ENCODE measurements at places on chromosomes 7 and 10.

DNA sequence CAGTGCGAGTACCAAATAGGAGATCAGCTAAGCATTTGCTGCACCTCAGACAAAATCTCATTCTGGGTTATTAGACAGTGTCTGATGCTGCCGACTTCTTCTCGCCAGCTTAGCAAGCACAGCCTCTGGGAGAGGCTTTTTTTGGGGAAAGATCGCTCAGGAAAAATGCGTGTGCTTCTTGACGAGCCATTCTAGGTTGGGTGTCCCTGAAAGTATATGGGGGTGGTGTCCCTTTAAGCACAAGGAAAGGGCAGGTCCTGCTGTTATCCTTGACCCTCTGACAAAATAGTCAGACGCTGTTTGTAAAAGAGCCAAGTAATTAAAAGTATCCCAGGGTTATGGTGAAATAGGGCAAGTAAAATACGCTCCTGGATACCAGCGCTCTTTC, 540.1 kb upstream of the FZD8 start:
- no peak for DNase-seq

GRCh38 chr10:77441353-77442166, 196.0 kb downstream of the KCNMA1 start:
- DNase-seq = no peak

- DNase-seq = no peak
These were observed 41.7 kb upstream of the TOMM7 start for GRCh38 chr7:22864301-22864700.

- DNase-seq = no peak
These were observed 19.1 kb downstream of the CEP41 start for GRCh38 chr7:130421684-130422083.

- no peak for DNase-seq
These were observed 67.9 kb upstream of the SMNDC1 start for GRCh38 chr10:110372656-110373055.

DNA sequence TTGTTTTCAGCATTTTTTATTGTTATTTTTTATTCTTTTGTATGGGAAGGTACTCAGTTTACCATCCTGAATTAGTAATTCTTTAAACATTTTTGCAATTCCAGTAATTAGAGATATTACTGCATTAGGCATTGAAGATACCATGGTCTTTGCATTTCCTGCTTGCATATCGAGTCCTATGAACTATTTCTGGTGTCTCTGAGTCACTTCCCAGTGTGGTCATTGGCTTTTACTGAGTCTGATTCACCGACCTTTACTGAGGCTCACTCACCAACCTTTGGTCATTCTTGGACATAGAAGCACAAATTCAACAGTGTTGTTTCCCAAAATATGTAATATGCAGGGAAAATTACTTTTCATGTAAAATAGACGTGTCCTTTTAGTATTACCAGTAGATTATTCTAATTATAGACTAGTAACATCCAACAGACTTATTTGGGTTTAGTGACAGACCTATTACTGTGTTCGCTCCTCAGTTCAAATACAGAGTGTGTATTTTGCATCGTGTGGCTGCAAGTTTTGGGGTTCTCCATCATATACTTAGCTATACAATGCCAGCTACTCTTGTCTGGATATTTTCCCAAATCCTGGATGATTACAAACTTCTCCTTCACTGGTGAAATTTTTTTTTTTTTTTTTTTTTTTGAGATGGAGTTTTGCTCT, 180.7 kb upstream of the PRSS1 start:
- DNase-seq = no peak

GRCh38 chr10:59771162-59771807, 18.0 kb upstream of the MRLN start:
- no peak for DNase-seq

- peak; percentile 24 for DNase-seq
These were observed 1.8 kb downstream of the TSC22D4 start for GRCh38 chr7:100476903-100477870.

GRCh38 chr10:61821153-61821552, 80.3 kb upstream of the ARID5B start:
- DNase-seq = no peak

DNA sequence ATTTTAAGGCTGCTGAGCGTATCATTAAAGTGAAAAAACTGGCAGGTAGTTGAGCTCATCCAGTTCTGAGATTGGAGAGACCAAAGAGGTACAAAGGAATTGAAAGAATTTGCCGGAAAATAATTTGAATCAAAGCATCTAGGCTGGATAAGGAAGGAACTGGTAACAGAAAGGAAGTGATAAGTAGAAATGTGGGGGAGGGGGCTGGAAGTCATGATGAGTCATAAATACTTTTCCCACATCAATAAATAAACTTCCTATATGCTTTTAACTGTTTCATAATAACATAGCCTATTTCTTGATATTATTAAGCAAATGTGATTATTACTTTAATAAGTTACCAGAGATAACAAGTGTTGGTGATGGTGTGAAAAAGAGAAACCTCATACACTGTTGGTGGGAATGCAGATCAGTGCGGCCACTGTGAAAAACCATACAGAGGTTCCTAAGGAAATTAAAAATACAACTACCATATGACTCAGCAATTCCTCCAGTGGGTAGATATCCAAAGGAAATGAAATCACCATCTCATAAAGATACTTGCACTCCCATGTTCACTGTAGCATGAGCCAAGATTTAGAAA, 27.0 kb downstream of the ZNF438 start:
- no peak for DNase-seq

GRCh38 chr7:5681979-5682546, 99.4 kb downstream of the RNF216 start:
- DNase-seq = no peak

- no peak for DNase-seq
These were observed 279.4 kb upstream of the HABP2 start for GRCh38 chr10:113273181-113274163.

GRCh38 chr10:44261710-44262455, 123.0 kb downstream of the CXCL12 start:
- no peak for DNase-seq

- no peak for DNase-seq
These were observed 96.6 kb downstream of the PTPRE start for GRCh38 chr10:128003521-128003920.

DNA sequence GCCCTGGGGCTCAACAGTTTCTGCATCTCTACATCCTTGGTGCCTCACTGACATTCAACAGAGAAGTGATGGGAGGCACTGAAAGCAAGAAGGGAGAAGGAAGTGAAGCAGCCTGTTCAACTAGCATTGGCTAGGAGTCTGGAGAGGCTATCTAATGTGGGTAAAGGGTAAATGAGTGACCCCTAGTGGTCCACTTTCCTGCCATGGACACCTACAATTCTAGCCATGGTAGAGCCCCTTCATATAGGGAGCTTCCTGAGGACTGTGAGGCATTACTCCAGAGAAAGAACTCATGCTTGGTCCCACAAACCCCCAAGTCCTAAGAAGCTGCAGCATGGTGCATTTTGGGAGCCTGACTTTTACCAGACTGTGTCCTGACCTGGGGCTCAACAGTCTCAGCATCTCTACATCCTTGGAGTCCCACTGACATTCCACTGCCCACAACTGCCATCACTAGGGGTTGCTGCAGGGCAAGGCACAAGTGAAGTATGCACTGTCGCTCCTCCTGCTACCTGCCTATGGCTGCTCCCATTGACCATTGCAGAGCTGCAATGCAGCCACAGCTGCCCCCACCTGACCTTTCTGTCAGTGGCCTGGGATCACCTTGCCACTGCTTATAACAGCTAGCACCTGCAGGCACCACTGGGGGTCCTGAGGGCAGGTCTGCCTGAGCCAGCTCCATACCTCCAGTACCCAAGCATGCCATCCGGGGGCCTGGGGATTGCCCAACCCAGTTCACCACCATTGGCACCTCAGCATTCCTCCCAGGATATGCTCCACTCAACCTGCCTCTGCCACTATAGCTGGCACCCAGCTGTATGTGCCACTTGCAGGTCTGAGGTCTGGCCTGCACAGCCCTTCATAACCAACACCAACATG, 44.1 kb upstream of the CDK6 start:
- DNase-seq = no peak

DNA sequence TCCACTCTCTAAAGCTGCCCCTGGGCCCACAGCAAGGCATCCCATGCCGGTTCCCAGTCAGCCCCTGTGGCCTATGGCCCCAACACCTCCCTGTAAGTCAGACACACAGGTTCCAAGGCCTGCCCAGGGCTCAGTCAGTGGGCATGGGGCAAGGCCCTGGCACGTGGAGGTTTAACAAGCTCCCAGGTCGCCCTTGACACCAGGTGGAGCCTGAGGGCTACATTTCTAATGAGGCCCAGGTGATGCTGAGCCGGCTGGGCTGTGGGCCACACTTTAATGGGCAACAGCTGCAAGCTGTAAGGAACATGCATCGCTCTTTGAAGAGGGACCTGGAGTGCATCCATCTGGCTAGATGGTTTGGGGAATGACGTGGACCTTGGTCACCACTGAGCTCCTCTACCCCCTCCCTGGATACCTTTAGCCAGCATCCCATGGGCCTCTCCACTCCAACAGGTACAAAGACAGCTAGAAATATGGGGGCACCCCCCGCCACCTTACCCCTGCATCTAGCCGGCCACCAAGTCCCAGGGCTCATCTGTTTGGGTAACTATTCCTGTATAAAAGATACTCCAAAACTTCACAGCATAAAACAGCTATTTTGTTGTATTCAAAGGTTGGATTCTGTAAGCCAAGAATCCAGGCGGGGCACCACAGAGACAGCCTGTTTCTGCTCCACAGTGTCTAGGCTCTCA, 122.5 kb downstream of the OAT start:
- no peak for DNase-seq

DNA sequence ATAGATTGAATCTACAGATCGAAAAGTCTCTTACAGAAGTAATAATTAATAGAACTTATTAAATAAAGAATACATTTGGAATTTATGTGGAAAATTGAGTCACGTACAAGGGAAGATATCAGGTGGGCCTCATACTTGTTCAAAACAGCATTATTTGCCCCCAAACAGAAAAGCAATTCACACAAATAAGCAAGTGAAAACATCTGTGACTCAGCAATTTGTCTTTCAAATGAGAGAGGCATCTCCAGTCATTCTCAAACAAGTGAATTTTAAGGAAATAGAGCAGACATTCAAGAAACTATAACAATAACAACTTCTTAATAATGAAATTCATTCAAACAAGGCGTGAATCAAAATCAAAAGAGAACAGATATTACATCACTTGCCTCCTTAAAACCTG, 50.1 kb downstream of the SEMA3A start:
- DNase-seq = no peak

DNA sequence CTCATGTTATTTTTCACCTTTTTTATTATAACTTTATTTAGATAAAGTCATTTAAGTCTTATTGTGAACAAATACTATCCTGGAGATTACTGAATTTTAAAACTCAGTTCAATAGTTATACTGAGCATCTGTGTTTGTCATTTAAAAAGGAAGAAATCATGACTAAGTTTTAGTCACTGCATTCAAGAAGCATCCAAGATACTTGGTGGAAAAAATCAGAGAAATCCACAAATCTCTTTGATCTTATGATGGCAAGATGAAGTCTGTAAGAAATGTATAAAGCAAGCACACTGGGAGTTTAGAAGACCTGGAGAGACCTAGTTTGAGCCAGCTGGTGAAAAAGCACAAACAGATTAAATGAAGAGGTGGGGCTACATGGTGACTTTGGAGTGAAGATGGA, 529.8 kb upstream of the IGFBP3 start:
- DNase-seq = no peak

GRCh38 chr10:47266602-47267001, 33.4 kb upstream of the GDF10 start:
- no peak for DNase-seq

DNA sequence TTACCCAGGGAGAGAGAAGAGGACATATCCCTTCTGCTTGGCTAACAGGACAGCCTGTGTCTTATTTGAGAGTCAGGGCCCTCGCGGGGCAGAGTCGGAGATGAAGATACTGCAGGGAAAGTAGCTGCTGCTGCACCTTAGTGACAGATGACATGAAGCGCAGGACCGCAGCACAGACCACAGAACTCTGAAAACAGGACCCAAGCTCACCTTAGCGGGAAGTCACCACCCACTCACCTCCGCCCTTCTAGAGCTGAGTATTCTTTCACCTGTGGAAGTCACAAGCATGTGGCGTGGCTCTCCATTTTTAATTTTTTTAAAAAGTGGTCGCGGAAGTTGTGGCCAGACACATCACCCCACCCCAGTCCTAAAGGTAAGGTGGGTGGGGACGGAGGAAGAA, 191.4 kb downstream of the FAM107B start:
- peak; percentile 94 for DNase-seq

GRCh38 chr7:46610746-46611145, 689.7 kb upstream of the IGFBP3 start:
- no peak for DNase-seq

- no peak for DNase-seq
These were observed 512.9 kb downstream of the ATRNL1 start for GRCh38 chr10:115606086-115606485.

GRCh38 chr7:41096917-41097316, 606.0 kb downstream of the INHBA start:
- no peak for DNase-seq

DNA sequence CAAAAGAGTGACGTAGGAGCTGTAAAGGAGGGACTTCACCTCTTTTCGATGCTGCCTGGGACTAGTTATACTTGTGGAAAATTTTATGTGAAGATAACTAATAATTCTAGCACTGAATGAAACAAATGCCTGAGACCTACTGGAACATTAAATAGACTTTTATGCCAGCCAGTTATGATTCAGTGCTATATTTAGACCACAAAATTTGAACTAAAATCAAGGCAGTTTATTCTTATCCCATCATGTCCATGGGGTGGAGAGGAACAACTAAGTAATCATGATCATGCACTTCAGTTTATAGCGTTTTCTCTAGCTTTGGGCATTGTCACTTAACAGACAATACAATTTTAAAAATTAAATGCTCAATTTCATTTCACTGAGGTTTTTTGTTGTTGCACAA, 76.7 kb downstream of the ZEB1 start:
- DNase-seq = no peak

- no peak for DNase-seq
These were observed 15.6 kb upstream of the FXYD4 start for GRCh38 chr10:43355749-43356371.

GRCh38 chr10:85137253-85137652, 808.9 kb downstream of the CCSER2 start:
- DNase-seq = no peak

DNA sequence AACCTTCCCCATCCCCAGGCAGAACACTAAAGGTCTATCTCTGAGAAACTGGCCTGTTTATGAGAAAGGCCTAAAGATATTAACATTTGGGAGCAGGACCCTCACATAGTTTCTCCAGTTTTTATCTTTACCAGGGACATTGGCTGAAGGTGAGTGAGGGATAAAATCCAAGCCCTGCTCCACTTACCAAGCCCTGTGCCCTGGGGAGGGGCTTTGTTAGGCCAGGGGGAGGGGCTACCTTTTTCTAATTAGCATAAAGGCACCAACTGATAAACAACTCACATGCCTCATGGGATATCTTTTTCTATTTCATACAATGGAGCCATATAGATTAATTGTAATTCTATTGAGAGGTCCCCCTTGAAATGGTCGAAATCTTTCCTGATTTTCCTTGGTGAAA, 55.9 kb downstream of the RNLS start:
- no peak for DNase-seq

DNA sequence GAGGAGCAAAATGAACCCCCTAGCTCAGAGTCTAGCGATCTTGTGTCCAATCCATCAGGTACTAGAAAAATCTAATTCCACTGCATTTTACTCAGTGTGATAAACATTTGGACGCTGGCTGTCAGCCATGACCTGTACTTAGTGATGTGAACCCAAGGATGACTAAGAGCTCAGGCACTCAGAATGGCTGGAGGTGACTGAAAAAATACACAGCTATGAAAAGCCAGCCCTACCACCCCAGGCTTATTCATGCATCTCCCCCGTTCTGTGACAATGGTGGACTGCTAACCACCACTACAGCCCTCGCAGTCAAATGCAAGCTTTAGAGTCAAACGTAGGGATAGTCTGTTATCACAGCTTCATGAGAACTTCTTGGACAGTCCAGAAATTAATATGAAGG, 14.9 kb downstream of the AFAP1L2 start:
- no peak for DNase-seq
